ENCODE measurements at places on chromosomes 7 and 10.

GRCh38 chr10:78921895-78922294 lies 146.9 kb upstream of the ZMIZ1 start:
- no peak for DNase-seq

DNA sequence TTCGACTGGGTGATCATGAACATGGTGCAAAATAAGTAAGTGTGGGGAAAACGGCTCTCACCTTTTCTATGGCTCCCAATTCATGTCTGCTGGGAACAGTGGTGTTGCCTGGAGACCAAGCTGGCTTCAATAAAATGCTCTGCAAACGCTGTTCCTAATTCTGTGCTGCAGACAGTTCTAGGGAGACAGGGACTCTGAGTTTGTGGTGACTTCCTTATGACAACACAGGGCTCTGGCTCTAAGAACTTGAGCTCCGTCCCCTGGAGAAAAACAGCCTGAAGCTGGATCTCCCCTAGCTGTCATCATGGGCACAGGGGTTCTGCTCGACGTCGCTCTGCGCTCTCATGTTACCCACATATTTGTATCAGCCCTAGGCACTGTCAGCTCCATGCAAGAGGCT lies 61.0 kb upstream of the INSYN2A start:
- no peak for DNase-seq

GRCh38 chr10:30540276-30540675 lies 89.3 kb downstream of the LYZL2 start:
- DNase-seq = no peak

GRCh38 chr10:8350250-8350967 lies 295.9 kb downstream of the GATA3 start:
- no peak for DNase-seq

- no peak for DNase-seq
These were observed 145.6 kb upstream of the CALCR start for GRCh38 chr7:93720106-93720505.

GRCh38 chr7:40468891-40469864 lies 334.4 kb downstream of the SUGCT start:
- no peak for DNase-seq

GRCh38 chr7:130079846-130080394 lies 9.6 kb downstream of the KLHDC10 start:
- DNase-seq = no peak

DNA sequence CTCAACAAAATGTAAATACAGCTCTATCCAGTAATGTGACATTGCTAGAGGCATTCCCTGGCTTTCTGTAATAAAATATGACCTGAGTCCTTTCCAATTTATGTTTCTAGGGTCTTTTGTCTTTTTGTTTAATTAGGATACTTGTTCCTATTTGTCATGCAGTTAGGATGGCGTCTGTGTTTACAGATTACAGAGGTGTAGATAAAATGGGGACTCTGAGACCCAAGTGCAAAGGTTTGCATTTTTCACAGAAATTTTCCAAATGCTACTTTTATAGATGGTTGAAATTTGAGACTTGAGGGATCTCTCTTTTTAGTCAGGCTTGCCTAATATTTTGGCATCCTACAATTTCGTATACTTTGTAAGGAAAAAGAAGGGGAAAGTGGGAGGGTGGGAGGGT lies 332.4 kb downstream of the PTEN start:
- DNase-seq = no peak

DNA sequence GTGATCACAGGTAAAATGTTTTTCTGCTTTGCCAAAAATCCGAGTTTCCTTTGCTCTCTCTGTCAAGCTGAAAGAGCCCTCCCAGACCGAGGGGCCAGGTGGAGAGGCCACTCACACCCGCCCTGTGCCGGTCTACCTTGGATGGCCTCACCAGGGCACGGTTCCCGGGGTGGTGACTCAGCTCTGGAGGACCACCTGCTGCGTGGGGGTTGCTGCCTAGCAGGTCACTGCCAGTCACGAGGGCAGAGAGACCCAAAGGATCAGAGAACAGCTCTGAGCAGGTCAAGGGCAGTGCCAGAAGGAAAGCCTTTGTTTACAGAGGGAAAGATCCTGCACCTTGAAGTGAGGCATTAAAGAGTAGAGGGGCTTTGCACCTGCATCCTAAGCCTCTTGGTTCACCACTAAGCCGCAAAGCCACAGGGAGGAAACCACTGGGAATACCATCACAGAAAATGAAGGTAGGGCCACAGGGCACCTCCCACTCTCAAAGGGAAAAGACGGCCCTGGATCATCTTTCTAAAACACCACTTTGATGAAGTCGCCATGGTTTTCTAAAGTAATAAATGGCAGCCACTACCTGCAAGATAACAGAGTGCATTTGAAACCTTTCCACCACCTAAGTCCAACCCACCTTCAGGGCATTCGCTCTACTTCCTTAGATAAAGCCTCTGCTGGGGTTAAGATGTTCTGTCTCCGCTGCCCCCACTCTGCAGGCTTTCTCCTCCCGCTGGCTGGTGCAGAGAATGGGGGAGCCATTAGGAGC lies 160.3 kb upstream of the KLF14 start:
- no peak for DNase-seq

DNA sequence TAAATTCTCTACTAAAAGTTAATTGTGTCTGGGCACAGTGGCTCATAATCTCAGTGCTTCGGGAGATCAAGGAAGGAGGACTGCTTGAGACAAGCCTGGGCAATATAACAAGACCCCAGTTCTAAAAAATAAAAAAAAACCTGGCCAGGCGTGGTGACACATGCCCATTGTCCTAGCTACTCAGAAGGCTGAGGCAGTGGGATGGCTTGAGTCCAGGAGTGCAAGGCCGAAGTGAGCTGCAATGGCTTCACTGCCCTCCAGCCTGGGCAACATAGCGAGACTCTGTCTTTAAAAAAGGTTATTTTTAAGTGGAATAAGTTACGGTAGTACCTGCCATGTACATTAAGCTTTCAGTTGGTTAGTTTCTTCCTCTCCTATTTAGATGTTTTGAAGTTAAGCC lies 28.9 kb downstream of the CDK14 start:
- DNase-seq = no peak

GRCh38 chr10:2589196-2589595 lies 478.2 kb upstream of the PFKP start:
- DNase-seq = no peak

GRCh38 chr7:41943094-41943577 lies 240.2 kb upstream of the INHBA start:
- DNase-seq = peak; percentile 36

GRCh38 chr10:100146875-100147650 lies 38.8 kb downstream of the ERLIN1 start:
- DNase-seq = no peak

DNA sequence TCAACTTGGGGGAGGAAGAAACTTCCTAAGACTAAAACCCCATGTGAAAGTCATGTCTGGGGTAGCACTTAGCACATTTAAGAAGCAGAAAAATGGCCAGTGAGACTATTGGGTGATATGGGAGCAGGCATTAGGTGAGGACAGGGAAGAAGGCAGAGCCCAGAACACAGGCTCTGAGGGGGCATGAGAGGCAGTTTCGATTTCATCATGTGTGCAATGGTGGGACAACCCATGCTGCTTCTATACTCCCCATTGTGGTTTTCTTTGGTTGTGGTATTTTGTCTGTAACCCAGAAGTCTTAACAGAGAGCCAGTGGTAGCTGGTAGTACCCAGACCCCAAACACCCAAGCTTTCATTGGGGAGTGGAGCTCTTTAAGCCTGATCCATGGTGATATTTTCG lies 752.0 kb downstream of the GRID1 start:
- no peak for DNase-seq

DNA sequence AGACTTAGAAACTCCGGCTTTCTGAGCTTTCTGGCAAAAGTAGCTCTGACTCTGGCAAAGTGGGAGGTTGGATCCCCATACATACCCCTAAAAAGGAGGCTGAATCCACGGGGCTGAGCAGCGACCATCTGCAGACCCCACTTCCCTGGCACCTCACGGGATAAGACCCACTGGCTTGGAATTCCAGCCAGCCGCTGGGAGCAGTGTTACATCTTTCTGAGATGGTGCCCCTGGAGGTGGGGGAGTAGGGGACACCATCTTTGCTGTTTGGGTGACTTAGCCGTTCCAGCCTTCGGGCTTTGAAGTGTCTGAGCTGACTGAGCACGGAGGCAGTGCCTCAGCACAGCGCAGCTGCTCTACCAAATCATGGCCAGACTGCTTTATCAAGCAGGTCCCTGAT lies 45.0 kb upstream of the GRM3 start:
- no peak for DNase-seq

DNA sequence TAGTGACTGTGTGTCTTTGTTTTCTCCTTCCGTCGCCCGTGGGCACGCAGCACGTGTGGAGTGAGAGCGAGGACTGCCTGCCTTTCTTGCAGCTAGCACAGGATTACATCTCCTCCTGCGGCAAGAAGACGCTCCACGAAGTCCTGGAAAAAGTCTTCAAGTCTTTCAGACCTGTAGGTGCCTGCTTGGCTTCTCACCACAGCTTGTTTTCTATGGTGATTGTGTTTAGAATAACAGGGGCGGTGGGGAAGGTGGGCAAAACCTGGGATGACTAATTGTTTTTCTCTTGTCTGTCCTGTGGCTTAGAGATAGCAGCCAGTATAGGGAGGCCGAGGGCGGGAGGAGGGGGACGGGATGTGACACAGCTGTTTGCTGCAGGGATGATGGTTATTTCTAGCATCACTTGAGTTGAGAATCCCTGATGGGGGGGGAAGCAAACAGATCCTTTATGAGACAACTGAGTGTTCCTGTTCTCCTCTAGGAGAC lies 11.4 kb downstream of the MTURN start:
- DNase-seq = no peak

DNA sequence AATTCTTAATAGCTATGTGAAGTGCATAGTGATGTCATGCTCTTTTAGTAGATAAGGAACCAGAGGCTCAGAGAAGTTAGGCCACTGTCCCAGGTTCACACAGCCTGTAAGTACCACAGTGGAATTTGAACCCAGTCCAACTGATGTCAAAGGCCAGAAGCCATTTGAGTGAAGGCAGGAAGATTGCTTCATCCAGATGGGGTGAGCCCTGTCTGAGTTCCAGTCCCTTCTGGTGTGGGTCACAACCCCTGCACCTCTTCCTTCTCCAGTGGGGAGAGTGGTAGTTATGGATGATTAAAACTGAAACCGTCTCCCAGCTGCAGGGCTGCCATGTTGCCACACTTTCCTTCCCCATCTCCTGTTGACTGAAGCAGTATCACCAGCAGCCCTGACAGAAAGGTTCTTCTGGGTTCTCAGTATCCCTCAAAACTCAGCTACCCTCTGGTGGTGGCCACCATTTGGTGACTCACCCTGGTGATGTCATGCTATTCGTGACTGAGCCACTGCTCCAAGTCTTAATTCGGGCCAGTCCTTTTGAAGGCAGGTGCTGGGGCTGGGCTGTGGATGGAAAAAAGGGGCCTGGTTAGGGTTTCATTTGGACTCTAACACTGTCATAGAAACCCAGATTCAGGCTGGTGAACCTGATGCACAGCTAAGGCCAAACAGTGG lies 1.5 kb upstream of the C10orf95 start:
- DNase-seq = no peak

GRCh38 chr10:51659344-51659743 lies 40.1 kb downstream of the CSTF2T start:
- DNase-seq = no peak

DNA sequence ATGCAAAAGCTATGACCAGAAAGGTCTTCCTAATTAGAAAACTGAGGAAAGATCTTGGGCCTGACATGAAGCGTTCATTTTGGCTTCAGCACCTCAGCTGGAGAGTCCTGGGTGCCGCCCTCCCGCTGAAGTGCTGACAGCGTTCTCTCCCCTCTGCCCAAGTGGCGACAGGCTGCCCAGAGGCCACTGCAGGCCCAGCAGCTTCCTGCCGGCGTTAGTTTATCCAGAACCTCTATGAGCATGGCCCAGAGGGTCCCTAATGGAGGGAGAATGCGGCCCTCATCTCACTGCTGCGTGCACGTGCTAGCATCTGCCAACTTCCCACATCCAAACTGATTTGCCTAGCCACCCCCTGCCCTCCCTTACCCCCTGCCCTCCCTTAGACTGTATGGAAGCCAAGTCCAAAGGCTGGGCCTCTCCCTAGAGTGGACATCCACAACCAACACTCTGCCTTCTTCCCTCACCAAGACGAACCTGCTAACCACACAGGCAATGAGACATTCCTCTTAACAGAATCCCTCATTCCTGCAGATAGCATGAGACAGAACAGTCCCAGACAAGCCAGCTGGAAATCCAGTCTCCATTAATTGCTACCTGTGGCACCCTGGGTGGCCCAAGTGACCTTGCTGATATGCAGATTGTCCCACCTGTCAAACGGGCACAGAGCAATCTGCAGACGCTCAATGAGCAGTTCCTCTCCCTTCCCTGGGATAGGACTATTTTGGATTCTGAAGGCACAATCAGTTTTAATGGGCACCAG lies 108.4 kb downstream of the C10orf90 start:
- DNase-seq = no peak

GRCh38 chr10:119653916-119654315 lies 2.7 kb downstream of the BAG3 start:
- DNase-seq = no peak

GRCh38 chr7:64619705-64620104 lies 46.2 kb upstream of the ZNF107 start:
- no peak for DNase-seq

GRCh38 chr10:59709395-59710125 lies at the start of gene SLC16A9:
Gene SLC16A9 (minus strand): TSS chr10:59709850. CDS start chr10:59684291, 25,559 bp downstream.
- no peak for DNase-seq

- no peak for DNase-seq
These were observed 226.8 kb downstream of the CDC14C start for GRCh38 chr7:49151146-49151545.

DNA sequence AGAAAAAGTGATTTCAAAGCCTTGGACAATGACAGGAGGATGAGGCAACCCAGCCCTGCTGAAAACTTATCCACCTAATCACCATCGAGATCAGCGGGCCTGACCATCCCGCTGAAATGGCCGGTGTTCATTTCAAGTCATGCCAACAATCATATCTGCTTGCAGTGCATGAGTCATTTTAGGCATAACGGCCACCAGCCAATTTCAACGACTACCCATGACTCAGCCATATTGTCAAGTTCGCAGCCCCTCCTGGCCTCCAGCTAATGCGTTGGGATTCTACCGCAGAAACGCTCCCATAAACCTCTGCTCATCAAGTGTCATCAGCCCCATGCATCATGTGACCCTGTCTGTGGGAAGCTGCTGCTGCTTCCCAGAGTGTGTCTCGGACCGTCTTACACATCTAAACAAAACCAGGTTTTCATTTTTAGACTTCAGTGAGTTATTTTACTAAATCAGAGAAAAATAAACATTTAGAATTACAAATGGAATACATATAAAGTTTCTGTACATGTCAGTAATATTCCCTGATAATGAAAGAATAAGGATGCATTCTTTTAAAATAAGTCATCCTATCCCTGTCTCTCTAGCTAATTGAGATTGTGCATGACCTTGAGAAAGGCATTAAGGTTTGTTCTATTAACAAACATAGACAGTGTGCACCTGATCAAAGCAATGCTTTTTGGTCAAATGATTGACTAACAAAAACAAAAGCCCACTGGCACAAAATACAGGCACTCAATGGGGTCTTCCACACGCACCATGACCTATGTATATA lies 188.9 kb downstream of the ADAM12 start:
- no peak for DNase-seq
